EL (cell line): ENCODE measurements at places on chromosomes 7 and 10.

- no peak for DNase-seq
Observed at GRCh38 chr7:127380479-127380878, 12.0 kb downstream of the ZNF800 start.

- DNase-seq = no peak
Observed at GRCh38 chr10:97820096-97820704, 29.4 kb upstream of the GOLGA7B start.

GRCh38 chr7:128431221-128431620 is 21.4 kb upstream of the IMPDH1 start:
- no peak for DNase-seq

- DNase-seq = peak; percentile 13
Observed at GRCh38 chr10:46077141-46077554, 31.1 kb upstream of the MSMB start.

GRCh38 chr10:7483848-7484247 is 73.0 kb upstream of the SFMBT2 start:
- DNase-seq = no peak
